ENCODE measurements at places on chromosomes 1 and 21.

DNA sequence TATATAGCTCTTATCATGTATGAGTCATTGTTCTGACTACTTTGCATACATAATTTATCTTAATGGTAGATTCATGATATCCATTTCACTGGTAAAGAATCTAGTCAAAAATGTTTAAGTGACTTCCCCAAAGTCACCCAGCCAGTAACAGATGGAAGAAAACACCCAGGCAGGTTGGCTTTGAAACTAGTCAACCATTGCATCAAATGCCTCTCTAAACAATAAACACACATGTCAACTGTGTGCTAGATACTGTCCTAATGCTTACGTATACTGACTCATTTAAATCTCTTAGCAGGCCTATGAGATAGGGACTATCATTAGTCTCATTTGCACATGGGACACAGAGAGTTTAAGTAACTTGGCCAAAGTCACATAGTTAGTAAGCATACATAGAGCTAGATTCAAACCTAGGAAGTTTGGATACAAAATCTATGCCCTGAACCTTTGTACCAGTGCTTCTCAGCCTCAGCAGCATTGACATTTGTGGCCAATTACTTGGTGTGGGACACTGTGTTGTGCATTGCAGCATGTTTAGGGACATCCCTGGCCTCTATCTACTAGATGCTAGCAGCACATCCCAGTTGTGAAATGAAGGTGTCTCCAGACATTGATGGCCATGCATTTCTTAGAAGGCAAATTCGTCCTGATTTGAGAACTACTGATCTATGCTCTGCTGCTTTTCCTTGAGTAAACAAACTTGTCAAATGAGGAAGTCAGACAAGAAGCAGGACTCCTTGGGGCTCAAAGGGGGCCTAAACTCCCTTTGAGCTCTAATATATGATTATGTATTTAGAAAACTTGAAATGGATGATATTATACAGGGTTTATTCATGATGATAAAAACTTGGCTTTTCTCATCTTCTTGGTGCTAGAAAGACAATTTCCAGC, 316.3 kb downstream of the KCNH1 start:
- no peak for DNase-seq

DNA sequence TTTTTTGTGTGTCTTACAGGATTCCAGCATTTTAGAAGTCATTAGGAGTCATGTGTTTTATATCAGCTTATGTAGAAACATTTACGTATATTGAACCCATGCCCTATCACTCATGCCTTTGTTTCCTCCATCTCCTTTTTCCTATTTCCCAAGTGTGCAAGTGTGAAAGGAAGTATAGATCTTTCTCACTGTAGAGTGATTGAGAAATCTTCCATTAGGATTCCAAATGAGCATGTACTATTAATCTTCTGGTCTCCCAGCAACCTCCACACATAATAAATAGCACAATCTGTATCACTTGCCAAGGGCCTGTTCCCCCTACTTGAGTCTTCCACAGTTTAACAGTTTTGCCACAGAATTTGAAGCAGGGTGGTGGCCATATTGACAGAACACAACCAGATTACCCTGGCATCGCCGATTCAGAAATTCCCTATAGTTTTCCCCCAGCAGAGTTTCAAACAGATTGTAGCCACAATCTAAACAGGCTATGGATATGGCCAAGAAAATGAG, 1052.8 kb downstream of the TTLL7 start:
- DNase-seq, result no peak

DNA sequence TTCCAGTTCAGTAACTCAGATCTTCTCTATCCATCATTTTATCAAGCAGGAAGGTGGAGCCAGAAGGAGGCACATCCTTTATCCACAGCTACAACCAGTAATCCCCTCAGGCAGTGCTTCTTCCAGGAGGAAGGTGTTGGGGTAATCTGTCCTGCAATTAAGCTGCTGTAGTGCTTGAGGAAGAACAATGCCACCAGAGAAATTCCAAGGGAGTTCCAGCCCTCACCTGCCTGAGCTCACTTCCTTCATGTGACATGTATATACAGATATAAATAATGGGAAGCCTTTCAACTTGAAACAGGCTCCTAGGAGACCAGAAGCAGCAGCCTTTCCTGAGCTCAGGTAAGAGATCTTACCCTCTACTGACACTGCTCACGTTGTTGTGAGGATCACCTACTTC, 2.2 kb upstream of the IL20 start:
- no peak for DNase-seq

DNA sequence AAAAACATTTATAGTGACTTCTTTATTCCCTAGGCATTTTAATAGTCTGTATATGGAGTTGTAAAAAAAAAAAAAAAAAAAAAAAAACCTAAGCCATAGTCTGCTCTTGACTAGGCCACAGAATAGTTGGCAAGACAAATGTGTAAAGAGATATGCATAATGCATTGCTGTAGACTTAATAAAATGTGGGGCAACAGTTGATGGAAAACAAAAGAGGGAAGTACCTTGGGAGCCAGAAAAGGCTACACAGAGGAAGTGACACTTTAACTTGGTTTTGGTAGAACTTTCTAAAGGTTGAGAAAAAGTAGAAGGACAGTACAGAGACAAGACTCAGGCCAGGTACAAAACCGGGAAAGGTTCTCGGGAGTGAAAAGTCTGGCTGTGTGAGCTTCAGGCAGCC, 802.9 kb upstream of the ADAMTS5 start:
- no peak for DNase-seq

DNA sequence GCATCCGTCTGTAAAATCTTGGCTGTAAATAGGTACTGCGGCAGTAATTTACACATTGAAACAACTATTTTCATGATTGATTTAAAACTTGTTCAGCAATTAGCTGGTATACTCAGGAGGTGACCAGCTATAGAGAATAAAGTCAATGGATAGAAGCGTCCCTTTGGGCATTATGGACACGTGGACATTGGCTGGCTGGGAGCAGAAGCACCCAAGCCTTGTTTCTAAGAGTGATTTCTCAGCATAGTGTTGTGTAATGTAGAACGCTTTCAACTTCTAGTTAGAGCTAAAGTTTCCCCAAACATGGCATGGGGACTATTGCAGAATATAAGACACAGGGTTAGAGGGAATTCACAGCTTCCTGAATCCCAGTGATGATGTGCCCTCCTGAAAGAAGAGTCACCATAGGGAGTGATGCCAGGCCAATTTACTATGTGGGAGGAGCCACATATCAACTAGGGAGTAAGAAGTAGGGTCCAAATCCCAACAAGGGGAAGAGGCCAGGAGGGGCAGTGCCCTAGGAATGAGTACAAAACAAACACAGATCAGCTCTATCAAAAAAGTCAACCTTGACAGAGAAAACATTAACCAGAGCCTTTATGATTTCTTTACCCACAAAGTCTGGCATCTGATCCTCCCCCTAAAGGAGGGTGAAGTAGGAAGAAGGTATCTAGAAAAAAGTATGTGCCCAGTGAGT, 92.7 kb downstream of the SUSD4 start:
- DNase-seq, result no peak

DNA sequence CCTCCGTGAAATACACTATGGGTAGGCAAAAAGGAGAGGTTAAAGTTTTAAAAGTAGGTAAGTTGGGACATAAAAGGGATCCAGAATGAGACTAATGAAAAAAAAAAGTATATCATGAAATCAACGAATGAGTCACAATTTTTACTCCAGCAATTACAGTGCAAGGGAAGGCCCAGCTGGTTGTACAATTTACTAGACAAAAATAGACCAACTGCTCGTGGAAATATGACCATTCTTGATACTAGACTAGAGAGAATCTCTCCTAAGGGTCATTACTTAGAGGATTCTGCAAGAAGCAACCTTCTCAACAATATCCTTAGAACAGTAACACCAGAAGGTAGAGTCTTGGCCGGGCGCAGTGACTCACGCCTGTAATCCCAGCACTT, 55.1 kb upstream of the EFHD2 start:
- no peak for DNase-seq

DNA sequence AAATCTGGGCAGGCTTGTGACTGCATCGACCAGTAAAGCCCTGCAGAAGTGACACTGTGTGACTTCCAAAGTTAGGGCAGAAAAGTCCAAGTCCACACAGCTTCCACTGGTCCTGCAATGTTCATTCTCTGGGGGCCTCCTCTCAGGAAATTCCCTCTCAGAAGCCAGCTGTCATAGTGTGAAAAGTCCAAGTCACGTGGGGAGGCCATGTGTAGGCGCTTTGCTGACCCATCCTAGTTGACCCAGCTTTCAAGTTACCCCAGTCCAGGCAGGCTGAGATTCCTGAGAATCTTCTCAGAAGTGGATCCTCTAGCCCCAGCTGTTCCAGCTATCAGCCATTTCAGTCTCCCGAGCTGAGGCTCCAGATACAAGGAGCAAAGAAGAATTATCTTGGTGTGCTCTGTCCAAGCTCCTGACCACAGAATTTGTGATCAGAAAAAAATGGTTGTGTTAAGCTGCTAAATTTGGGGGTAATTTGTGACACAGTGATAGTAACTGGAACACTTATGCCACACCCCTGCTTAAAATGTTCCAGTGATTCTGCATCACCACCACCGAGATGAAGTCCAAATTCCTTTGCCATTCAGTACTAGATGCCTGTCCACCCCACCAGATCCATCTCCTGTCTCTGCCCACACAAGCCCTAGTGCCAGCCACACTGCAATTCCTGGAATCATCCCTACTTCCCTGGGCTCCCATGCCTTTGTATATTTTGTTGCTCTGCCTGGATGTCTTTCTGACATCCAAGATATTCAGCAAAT, 2.5 kb upstream of the STUM start:
- no peak for DNase-seq

- peak; percentile 100 for DNase-seq
Measured at GRCh38 chr1:2412395-2412772, at the start of gene PEX10. PEX10 (minus strand) TSS chr1:2412564; CDS start chr1:2412502, 62 bp downstream.

DNA sequence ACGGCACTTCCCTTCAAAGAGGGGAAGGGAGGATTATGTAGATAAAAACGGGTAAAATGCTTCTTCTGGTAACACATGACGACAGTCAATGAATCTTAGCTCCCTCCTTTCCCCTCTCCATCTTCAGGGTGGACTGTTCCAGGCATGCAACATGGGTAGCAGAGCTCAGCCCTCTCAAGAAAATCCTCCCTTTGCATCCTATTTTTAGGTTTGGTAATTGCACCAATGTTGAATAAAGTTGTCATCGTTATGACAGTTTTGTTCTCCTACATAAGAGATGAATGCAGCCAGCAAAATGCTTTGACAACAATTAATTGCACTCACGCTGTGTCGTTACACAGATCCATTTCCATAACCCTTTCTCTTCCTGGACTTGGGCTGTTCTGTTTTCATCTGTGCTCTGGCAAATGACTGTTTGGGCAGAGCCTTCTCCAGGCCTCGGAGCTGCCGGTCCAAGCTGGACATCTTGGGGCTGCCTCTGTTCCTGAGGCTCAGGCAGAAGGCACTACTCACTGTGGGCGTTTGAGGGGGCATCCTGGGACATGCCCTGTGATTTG, 127.6 kb downstream of the CNIH3 start:
- no peak for DNase-seq

DNA sequence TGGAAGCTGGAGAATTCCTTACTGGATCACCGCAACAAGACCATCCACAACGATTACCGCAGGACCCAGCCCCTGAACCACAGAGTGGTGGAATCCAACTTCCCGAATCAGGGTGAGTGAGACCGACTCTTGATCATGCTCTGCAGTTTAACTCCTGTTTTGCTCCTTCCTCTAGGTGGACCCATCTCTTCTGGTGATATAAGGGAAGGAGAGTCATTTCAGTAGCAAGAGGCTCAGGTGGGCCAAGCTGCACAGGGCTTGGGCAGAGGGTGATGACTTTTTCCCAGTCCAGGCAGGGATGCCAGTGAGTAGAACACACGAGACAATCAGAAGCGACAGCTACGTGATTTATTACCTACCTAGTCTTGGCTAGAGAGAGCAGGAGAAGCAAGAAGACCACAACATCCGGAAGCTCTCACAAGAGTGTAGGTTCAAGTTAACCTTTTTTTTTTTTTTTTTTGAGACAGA, 25.2 kb downstream of the CA6 start:
- peak; percentile 45 for DNase-seq

GRCh38 chr1:162666006-162666645, 33.9 kb downstream of the DDR2 start:
- DNase-seq, result no peak

- DNase-seq, result peak; percentile 29
Measured at GRCh38 chr1:37474697-37475379, 458 bp downstream of the ZC3H12A start.

DNA sequence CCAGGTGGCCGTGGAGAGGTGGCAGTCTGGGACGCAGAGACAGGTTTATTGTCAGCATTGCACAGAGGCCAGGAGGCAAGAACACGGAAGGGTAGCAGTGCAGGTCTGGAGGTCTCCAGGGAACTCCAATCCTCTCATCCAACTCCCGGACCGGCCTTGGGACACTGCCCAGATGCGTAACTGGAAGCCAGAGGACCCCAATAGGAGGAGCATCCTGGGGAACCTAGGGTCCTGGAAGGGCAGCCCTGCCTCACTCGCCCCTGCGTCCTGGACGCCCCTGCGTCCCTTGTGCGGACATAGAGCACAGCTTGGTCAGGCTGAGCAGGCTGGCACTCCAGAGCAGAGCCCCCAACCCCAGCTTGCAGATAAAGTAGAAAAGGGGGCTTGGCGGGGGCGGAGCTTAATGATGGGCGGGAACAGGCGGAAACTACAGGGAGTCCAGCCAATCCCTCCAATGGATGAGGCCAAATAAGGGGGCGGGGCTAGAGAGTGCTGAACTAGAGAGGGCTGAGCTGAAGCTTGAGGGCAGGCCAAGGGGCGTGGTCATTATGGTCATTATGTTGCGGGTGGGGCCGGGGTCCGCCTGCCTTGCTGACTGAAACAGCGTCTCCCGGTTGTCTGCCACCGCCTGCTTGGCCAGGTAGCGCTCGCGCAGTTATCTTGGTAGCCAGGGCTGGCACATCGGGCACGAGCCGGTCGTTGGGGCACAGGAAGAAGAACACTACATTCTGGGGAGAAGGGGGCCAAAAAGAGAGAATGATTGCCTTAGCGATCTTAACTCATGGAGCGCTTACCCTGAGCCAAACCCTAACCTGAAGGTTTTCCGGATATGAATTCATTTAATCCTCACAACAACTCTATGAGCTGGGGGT, 3.7 kb upstream of the ARHGEF19 start:
- peak; percentile 58 for DNase-seq

DNA sequence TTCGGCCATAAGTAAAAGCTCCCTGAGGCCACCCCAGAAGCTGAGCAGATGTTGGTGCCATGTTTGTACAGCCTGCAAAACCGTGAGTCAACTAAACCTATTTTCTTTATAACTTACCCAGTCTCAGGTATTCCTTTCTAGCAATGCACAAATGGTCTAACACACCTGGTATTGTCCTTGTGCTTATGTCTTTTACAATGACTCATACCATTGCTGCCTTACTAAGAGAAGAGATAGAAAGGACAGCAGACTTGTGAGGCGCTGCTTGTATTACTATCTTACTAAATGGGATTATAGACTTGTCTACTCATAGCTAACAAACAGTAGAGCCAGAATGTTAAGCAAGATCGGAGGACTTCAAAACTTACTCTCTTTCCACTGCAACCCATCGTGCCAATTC, 18.5 kb upstream of the CYYR1 start:
- DNase-seq, result no peak

Data from activated naive CD4-positive, alpha-beta T cell treated with anti-CD3 and anti-CD28 coated beads, Interleukin-2, amount 50 U/mL, for 16 hours (primary cell).